Lower leg skin (tissue), 4 donors: ENCODE measurements at places on chromosomes 6 and 20.
A peak's percentile ranks its signal among the peaks of the same experiment; 100 is the strongest.

DNA sequence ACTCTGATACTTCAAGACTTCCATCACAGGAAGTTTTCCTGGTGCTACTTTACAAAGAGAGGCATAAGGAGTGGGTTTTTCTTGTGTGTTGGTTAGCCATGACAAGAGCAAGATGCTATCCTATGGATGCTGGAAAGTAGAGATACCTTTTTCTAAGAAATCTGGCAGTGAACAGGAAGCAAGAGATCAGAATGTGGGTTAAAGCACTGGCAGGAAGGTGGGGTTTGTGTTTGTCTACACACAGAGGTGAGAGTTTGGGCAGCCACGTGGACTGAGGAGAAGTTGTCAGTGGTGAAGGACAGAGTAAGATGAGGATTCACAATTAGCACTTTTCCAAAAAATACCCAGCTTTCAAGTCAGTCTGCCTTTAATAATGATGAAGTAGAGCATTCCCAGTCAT is 17.9 kb downstream of the SLC2A12 start:
- no peak for DNase-seq

GRCh38 chr6:131197716-131198115 is 62.4 kb downstream of the AKAP7 start:
- no peak for DNase-seq

DNA sequence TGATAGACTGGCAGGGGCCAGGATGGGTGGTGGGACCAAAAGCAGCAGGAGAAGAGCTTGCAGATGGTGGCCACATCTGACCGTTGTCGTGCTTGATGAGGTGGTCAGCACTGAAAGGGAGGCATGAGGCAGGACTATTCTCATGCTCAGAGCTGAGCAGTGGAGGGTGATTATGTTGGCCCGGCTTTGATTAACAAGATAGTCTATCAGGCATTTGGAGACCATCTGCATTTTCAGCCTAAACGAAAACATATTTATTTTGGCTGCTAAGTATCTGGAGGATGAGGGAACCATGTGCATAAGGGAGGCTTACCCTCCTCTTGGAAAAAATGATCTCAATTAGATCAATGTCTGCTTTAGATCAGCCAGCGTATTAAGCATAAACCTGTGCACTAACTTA is 141.6 kb upstream of the KCNK16 start:
- no peak for DNase-seq

DNA sequence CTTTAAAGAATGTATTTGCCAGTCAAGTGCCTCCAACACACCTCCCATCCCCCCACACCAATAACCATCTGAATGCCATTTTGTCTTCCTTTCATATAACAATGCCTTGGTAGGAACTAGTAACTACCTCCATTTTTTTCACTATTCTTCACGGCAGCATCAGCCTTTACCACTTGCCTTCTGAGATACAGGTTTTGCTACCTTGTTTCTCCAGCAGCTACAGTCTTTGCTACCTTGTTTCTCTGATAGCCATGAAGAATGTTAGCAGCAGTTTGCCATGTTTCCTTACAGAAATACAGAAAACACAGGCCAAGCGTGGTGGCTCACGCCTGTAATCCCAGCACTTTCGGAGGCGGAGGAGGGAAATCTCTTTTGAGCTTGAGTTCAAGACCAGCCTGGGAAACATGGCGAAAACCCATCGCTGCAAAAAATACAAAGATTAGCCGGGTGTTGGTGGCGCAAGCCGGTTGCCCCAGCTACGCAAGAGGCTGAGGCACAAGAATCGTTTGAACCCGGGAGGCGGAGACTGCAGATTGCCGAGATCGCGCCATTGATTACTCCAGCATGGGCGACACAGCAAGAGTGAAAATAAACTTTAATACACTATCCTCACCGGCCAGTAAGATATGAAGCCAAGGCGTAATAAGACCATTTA is 100.9 kb downstream of the HFE start:
- no peak for DNase-seq

DNA sequence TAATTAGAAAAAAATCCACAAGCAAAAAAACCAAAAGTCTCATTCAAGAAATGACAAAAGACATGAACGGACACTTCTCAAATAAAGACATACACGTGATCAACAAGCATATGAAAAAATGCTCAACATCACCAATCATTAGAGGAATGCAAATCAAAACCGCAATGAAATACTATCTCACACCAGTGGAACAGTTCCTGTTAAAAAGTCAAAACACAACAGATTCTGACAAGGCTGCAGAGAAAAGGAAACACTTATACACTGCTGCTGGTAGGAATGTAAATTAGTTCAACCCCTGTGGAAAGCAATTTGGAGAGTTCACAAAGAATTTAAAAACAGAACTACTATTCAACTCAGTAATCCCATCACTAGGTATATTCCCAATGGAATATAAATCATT is 58.0 kb downstream of the IRAK1BP1 start:
- no peak for DNase-seq

GRCh38 chr20:45456632-45457031 is 12.9 kb upstream of the WFDC2 start:
- DNase-seq, result no peak

DNA sequence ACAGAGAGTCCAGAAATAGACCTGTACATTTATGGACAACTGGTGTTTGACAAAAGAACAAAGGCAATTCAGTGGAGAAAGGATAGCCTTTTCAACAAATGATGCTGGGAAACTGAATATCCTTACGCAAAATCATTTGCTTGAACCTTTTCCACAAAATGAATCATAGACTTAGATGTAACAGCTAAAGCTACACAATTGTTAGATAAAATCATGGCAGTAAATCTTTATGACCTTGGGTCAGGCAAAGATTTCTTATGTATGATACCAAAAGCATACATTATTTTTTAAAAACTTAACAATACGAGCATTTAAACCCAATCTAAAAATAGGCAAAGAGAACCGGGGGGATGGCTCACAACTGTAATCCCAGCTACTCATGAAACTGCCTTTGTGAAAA is 73.5 kb upstream of the DST start:
- DNase-seq, result no peak

DNA sequence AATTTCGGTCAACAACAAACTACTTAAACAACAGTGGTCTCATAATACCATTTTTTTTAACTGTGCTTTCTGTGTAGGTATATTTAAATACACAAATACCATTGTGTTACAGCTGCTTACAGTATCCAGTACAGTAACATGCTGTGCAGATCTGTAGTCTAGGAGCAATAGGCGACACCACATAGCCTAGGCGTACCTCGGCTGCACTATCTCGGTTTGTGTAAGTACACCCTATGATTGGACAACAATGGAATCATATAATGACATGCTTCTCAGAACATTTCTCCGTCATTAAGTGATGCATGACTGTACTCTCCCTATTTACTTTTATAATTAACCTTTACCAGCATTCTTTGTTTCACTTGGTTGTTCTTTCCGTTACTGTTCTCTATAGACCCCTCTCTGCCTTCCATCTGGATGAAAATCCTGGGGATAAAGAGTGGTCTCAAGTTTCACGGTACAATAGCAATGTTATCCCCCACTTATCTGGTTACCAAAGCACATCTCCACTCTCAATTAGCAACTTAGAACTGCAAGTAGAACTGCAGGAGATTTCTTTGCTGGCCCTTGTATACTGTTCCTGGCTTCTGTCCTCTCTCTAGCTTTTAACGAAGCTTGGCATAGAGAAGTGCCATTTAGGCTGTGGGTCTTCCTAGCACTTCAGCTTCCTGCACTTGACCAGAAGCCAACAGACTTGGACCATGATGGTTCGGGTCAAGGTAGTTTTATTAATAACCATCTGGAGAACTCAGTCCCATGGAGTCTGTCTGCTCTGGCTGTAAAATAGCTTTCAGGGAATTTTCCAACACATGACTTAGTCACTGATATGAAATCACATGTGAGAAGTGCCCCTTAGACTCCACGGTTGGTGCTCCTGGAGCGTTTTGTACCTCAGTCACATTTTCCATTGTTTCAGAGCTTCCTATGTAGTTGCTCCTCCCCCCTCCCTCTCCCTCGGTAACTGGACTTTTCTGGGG is 80.4 kb upstream of the POPDC3 start:
- DNase-seq, result no peak

DNA sequence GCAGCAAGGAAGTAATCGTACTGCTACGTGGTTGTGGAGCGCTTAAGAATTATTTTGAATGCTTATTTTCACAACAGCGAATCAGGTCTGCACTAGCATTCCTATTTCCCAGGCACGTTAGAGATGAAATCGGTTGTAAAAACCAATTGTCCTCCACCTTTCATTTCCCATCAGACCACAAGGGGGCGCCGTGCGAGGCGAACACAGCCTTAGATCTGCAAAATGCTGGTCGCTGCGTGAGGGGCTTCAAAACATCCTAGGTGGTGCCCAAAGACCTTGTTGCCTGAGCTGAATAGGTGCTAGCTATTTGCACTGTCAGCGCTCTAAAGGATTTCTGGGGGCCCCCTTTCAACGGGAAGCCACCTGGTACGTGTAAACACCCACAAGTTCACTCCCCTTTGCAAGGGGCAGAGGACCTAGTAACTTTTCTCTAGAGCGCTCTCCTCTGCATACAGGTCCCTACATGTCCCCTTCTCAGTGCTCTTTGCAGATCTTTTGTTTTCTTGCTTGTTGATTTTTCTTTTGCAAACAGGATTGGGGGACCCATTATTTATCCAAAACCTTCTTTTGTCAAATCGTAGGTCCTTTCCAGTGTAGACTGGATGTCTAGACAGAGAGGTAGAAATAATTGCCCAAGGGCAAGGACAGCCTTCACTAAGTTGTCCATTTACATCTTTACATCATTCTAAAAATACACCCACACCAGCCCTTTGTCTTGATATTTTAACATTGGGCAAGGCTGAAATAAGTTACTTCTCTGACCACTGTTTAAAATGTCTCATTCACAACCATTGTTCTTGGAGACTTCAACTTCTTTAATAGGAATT is 59.8 kb downstream of the NEDD9 start:
- DNase-seq, result peak; percentile 91

DNA sequence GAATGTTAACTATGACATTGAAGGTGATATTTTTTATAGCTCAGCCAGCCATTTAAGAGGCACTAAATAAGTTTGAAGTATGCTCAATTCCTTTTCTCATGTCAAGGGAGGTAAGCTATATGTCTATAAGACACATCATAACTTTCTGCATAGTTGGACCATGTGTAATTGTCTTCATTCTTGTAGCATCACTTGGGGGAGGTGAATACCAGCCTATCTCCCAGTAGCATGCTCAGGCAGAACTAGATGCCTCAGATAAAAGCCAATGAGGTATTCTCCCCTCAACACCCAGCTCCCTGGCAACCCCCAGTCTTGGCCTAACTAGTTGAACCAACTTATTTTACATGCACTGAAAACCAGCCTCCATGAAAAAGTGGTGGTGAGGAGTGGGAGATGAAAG is 158.3 kb upstream of the JAG1 start:
- no peak for DNase-seq

DNA sequence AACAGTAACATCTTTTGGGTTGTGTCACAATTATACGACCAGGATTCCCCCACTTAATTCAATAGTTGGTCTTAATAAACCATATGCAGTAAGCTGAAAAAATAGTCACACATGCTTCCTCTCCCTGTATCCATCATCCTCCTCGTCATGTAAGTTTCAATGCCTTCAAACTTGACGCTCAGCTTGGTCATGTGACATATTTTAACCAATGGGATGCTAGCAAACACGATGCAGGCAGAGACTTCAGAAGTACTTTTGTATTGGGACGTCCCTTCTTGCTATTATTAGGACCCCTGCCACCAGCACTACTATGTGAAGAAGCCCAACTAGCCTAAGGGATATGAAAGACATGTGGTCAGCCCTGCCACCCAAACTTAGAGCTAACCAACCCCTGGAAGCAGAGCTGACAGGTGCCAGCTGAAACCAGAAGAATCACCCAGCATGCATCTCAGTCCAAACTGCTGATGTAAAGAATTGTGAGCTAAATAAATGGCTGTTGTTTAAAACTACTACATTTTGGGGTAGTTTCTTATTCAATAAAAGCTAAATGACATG is 49.3 kb downstream of the CGA start:
- DNase-seq, result no peak

DNA sequence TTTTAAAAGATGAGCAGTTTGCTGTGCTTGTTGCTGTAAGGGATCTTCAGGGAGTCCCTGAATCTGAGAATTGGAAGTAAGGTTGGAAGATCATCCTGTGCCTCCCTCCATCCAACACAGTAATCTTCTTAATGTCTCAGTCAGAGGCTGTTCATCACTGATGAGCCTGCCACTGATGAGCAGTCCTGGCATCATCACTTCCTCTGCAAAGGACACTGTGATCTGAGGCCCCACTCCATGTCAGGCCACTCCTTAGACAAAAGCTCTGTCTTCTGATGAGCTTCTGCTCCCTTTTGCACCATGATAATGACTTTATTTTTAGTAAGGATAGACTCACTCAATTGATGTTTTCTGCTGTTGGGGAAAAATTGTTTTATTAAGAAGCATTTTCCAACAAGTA is 121.0 kb downstream of the UST start:
- DNase-seq, result no peak

GRCh38 chr20:20367575-20368417 is at the start of gene INSM1:
INSM1 (plus strand) TSS chr20:20368104; CDS start chr20:20368268, 164 bp downstream.
- DNase-seq, result no peak

GRCh38 chr6:81450180-81450579 is 302.3 kb downstream of the TENT5A start:
- no peak for DNase-seq

- no peak for DNase-seq
Observed at GRCh38 chr20:57509665-57510237, 15.2 kb downstream of the CTCFL start.

- no peak for DNase-seq
Observed at GRCh38 chr6:143999406-143999805, 8.7 kb downstream of the PLAGL1 start.

DNA sequence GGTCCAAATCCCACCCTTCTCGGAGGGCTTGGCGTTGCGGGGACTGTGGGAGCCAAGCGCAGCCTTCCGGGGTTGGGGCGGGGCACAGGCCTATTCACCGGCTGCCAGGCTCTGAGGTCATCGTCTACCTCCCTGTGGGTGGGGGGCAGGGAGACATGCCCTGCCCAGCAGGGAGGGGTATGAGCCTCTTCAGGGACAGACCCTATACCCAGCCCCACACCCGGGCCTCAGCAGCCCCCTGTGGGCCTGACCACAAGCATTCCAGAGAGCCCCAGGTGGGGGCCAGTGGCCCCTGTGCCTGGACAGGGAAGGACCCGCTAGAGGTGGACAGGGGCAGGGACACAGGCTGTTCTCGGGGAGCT is 11.6 kb downstream of the LAMA5 start:
- DNase-seq, result no peak

GRCh38 chr6:125140808-125141207 is 12.8 kb upstream of the TPD52L1 start:
- DNase-seq, result no peak
